Lung (tissue), 17 donors: ENCODE measurements at places on chromosomes 3 and 15.

DNA sequence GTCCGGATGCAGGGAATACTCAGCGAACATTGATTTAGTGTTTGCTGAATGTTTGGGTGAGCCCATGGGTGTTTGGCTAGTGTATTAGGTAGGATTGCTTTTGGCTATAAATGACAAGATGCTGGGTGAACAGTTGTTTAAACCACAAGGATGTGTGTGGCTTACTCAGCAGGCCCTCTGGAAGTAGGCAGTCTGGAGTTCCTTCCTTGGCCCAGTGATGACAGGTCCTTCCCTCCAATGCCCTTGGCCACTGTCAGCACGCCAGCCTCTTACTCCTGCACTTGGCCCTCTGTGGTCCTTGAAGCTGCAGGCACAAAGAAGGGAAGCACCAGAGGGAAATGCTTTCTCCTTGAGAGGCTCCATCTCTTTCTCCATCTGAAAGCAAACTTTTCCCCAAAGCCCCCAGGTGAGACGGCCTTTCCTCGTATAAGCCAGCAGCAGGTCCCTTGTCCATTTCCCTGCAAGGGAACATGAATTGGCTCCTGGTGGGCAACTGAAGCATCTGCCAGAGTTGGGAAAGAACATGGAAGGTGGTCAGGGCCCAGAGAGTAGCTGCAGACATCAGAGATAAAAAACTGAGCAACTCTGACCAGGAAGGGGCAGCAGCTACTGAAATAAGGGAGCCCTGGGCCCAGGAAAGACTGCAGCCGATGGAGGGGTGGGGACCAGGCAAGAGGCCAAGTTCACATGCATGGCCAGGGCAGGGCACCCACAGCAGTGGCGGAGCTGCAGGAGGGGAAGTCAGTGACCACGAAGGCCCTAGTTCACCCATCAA lies 105.0 kb downstream of the TPRA1 start:
- DNase-seq, result no peak

DNA sequence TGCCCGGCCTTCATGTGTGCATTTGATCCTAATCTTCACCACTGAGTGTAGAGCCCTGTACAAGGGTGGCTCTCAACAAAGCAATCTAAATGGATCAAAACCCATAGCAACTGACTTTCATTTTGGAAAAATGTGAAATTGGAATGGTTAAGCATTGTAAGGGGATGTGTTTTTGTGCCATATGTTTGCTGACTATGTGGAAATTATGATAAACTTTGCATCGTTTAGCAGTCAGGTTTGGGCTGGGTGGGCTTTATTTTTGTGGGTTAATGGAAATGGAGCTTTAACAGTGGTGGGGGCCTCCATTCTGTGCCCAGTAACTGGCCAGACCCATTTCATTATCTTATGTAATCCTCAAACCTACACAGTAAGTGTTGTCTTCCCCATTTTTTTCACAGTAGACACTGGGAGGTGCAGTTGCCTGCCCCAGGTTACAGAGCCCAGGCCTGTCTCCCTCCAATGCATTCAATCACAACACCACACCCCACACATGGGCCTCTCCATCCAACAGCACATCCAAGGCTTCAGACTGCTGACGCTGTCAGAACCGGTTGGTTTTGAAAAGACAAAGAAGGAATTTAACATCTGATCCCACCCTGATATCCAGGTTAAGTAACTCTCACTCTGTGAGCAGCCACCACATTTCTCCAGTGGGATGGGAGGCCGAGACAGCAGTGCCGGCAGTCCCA lies 136.3 kb upstream of the ABHD17C start:
- no peak for DNase-seq

DNA sequence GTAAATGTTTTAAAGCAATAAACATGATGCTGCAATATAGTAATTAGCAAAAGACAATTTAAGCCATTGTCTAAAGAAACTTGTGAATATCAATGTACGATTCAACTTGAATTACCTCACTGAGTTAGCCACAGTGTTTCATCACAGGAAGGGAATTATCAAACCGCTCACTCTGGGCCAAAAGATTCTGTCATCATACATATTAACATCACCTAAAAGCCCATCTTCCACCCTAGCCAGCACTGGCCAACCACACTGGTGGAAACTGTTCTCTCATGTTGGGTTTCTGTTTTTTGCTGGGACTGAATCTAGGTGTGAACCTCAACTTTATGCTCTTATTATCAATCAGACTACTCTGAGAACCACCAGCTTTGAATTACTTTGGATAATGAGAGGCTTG lies 497.7 kb upstream of the THBS1 start:
- DNase-seq, result no peak

- no peak for DNase-seq
Observed at GRCh38 chr3:138354376-138354775, 6.0 kb downstream of the MRAS start.

DNA sequence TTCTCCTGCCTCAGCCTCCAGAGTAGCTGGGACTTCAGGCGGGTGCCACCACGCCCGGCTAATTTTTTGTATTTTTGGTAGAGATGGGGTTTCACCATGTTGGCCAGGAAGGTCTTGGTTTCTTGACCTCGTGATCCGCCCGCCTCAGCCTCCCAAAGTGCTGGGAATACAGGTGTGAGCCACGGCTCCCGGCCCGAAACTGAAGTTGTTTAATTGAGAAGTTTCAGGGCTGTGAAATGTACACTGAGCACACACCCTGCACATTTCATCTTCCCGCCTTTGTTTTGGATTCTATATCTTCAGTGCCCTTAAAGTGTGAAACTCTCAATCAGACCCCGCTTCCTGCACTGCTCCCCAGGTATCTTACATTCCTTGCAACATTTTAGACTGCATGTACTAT lies 149.1 kb downstream of the FNDC3B start:
- DNase-seq, result no peak

- peak; percentile 54 for DNase-seq
Observed at GRCh38 chr3:42159706-42160472, 68.7 kb downstream of the TRAK1 start.

- DNase-seq, result no peak
Observed at GRCh38 chr3:52036222-52036694, 20.1 kb downstream of the DUSP7 start.

DNA sequence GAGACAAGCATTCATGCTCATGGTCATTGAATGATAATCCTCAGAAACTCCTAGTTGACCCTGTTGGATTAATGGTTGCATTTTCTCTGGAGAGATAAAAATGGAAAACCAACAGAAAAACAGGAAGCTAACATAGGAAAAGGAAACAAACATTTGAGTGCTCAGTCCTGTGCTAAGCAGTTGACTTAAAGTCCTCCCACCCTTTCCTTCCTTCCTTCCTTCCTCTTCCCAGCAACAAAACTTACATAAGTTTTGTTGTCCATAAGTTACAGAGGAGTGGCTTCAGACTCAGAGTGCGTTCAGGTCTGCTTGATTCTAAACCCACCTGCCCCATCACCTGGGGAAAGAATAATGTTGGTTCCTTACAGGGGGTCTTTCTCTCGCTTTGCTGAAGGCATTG lies 163.8 kb upstream of the RGMA start:
- no peak for DNase-seq

- DNase-seq, result no peak
Observed at GRCh38 chr15:31088672-31089367, 12.7 kb downstream of the TRPM1 start.

DNA sequence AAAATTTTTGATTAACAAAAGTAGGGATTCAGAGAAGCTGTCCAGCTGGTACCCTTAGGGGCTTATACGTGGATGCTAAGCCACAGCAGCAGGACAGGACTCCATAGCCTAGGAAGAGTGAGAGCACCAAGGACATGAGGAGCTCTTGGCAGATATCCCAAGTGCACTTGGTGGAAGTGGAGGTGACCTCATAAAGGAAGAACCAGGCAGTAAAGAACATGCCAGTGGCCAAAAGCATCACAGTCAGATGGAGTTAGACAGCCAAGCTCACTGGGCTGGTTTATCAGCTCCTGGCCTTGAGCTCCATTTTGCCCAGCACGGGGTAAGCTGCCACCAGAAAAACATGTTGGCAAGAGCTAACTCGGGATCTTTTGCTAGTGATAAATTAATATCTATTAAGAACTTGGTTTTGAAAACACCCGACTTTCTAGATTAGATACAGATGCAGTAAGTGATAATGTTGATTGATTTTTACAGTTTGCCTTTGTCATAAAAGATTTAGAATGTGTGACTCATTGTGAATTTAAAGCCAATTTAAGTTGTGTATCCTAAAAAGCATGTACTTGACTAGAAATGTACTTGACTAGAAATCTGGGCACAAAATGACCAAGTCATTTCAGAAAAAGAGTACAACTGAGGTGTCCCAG lies 108.0 kb downstream of the CMSS1 start:
- DNase-seq, result peak; percentile 65

DNA sequence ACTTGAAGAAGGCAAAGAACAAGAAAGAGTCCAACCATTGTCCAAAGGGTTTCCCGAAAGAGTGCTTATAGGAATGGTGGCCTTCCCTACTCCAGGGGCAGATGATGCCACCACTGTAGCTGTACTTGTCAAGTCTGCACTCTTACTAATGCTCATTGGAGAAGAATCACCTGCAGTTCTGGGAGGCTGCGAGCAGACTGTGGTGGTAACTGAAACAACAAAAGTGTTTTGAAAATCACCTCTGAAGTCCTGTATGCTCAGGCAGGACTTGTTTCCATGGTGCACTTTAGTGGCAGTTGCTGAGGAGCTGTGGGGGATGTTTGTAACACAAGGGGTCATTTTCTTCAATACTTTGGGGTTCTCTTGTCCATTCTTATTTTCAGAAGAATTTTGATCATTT lies 36.0 kb downstream of the USF3 start:
- DNase-seq, result no peak

GRCh38 chr3:157087780-157088600 lies 72.0 kb downstream of the CCNL1 start:
- peak; percentile 58 for DNase-seq

GRCh38 chr15:89813381-89814111 lies 1.1 kb downstream of the ANPEP start:
- DNase-seq, result no peak

GRCh38 chr3:179174316-179174715 lies 26.2 kb downstream of the PIK3CA start:
- no peak for DNase-seq

DNA sequence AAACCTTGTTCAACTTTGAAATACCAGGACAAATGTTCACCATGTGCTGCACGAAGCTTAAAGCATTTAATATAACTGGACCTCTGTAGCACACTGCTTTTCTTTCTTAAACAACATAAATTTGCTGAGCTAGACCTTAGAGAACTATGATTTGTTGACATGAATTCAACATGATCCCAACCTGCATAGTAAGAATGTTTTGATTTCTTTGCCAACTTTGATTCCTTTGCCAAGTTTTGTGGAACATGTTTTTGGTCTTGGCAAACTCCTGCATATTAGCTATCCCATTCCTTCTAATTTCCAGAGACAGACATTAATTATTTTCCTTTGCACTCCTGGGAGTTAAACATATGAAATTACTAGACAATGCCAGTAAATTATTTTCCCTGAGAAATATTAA lies 197.2 kb upstream of the RBMS3 start:
- peak; percentile 57 for DNase-seq

DNA sequence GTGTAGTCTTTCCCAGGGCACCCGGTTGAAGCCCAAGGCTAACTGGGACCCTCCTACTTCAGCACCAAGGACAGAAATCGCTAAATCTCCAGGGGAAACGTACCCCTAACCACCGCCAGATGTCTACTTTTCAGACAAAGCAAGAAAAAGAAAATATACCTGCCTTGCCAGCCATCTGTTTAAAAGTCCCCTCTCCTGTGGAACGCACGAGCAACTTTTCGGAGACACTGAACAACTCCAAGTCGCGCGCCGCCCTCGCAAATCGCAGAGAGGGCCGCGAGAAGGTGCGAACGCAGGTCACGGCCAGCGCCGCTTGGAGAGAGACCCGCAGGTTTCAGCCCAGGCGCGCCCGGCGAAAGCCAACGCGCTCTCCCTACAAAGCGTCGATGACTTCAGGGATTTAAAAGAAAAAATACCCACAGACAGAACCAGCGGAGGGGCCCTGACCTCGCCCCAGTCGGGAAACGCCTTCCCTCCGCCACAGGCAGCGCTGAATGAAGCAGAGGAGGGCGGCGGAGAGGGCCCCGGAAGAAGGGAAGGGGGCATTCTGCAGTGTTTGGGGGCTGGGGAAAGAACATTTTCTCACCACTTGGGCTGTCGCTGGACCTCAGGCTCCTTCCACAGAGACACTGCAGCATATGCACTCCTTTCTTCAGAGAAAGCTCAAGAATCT lies 213.1 kb downstream of the FGF12 start:
- DNase-seq, result peak; percentile 60

- no peak for DNase-seq
Observed at GRCh38 chr3:152874896-152875749, 40.2 kb downstream of the P2RY1 start.

GRCh38 chr3:52325686-52326085 lies 9.6 kb downstream of the DNAH1 start:
- DNase-seq, result no peak

- DNase-seq, result no peak
Observed at GRCh38 chr3:52824037-52824436, 6.4 kb downstream of the ITIH4 start.

DNA sequence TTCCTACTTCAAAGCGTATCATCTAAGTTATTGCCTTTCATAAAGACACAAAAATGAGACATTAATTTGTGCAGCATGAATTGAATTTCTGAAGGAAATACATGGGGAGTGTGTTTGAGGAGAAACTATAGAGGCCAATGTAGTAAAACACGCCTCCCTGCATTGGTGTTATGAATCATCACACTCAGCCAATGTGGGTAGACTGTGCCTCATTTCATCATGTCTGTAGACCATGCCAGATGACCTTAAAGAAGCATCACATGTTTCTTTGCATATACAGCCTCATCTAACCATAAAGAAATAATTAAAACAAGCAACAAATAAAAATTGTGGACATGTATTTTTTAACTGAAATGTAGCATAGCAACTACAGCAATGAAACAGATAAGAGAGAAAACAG lies 486.0 kb upstream of the ADAMTS9 start:
- DNase-seq, result no peak

DNA sequence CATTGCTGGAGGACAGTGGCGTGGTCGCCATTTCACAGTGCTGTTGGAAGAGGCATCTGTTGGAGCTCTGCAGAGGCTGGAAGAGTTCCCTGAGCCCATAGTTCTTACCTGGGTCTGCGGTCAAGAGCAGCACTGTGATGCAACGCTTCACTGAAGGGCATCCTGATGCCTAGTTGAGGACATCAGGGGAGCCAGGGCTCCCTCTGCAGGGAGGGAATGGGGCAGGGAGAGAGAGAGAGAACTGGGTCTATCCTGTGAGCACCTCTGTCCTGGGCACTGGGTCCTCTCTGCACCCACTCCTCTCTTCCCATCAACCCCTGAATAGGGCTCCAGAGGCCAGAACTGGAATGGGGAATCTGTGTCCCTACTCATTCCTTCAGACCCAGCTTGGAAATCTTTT lies 23.9 kb upstream of the MOBP start:
- DNase-seq, result no peak
